ENCODE measurements at places on chromosomes 11 and 22. TPM values are rescaled to one million over a fixed set of nuclear protein-coding genes. Genes with fewer than 3 reads are reported as not detected.

Gene MYRF
- total RNA-seq: 0.47 TPM

Gene HPX
- 1.4 TPM for total RNA-seq

Gene IL17RA
- 15.5 TPM for total RNA-seq

Gene KIRREL3
- 1.9 TPM for total RNA-seq

GRCh38 chr11:65618763-65619162 is 3.2 kb downstream of the PCNX3 start:
- DNase-seq: no peak

- DNase-seq: no peak
Measured at GRCh38 chr11:57164317-57164716, 17.4 kb upstream of the LRRC55 start.

DNA sequence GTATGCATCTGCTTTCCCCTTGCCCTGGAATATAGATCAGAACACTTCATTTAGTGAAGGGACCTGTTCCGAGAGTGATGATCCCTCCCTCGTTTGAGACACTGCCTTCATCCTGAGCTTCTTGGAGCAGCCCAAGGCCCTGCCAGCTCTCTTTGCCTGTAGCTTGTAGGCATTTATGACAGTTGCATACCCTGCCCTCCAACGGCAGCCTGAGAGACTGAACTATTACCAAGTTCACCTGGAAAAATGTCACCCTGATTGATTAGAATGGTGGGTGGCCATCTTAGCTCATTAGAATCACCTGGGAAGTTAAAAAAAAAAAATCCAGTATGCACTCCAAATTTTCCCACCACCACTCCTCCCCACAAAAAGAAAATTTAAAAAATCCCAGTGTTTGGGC is 1.5 kb downstream of the MICAL3 start:
- DNase-seq: no peak

DNA sequence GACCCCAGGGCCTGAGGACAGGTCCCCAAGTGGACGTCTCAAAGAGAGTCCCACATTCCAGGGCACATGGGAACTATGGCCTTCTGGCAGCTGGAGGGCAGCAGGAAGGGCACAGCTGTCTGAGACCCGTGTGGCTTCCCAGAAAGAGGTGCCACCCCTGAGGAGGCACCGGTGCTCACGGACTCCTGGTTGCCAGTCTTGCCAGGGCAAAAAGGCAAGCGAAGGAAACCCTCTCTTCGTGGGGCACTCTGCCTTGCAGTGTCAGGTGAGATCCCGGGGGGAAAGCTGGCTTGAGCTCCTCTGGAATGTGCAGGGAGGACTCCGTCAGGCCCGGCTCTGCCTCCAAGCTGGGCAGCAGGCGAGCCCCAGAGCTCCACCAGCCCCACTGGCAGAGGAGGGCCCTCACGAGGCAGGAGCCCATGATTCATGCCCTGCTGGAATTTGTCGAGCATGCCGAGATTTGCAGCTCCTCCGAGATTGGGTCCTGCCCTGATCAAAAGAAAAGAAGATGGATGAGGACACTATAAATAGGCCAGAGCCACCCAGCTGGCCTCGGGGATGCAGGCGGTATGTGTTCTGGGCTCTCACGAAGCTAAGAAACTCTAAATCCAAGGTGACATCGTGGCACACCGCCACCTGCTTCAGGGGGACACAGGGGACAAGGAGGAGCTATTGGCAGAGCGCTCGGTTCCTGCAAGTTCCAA is 9.9 kb upstream of the CELSR1 start:
- DNase-seq: no peak
